HCEC 1CT (cell line): ENCODE measurements at places on chromosomes 3 and 15.

GRCh38 chr3:46912986-46913385 lies 35.5 kb downstream of the PTH1R start:
- DNase-seq, result no peak

DNA sequence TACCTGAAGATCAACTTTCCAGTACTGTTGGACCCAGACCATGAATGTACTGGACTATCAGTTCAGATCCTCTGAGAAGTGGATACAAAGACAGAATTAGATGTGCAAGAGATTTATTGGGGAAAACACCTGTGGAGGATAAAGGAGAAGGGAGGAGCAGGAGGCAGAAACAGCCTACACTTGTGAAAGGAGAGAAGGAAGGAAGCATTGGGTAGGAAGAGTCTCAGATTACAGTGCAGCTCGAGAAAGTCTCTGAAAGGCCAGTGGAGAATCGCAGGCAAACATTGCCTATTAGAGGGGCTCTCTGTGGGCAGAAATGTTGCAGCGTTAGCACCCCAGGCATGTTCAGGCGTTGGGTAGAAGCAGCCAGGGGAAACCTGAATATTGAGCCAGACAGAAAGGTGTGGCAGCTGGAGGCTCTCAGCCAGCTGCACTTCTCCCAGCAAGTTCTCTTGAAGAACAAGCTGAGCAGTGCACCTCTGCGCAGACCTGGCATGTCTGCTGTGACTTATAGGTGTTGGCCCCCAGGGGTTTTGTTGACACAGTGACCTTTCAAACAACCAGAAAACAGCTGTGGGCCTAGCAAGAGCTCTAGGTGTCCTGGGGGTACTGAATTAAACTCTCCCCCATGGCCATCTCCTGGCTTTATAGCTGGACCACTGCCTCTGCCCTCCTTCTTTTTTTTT lies 7.0 kb downstream of the CHST14 start:
- no peak for DNase-seq

GRCh38 chr3:134325706-134326105 lies 48.5 kb downstream of the AMOTL2 start:
- no peak for DNase-seq

DNA sequence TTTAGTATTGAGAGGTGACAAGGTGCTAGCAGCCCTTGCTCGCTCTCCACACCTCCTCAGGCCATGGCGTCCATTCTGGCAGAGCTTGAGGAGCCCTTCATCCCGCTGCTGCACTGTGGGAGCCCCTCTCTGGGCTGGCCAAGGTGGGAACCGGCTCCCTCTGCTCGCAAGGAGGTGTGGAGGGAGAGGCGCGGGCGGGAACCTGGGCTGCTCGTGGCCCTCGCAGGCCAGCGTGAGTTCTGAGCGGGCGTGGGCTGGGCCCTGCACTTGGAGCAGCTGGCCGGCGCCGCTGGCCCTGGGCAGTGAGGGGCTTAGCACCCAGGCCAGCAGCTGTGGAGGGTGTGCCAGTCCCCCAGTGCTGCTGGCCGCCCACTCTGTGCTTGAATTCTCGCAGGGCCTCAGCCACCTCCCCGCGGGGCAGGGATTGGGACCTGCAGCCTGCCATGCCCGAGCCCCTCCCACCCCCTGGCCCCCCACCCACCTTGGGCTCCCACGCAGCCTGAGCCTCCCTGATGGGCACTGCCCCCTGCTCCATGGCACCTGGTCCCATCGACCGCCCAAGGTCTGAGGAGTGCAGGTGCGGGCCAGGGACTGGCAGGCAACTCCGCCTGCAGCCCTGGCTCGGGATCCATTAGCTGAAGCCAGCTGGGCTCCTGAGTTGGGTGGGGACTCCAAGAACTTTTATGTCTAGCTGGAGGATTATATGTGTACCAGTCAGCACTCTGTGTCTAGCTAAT lies 785.2 kb downstream of the DIPK2A start:
- no peak for DNase-seq

GRCh38 chr3:196967412-196968232 lies 1.0 kb downstream of the PIGZ start:
- DNase-seq, result no peak

DNA sequence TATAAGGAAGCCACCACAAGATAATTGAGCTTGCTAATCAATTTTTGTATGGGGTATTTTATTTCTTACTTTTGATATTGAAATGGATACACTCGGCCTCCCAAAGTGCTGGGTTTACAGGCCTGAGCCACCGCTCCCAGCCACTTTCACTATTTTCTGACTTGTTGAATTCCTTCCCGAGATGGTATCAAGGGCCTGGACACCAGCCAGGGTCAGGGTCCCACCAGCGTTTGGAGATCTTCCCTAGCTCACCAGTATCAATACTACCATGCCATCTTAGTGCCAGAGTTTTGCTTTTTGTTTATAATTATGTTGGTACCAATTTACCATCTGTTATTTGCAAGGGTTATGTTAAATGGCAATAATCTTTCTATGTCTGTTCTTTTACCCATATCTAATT lies 5.5 kb upstream of the SELENOT start:
- DNase-seq, result no peak

GRCh38 chr3:16570113-16570512 lies 35.1 kb downstream of the DAZL start:
- DNase-seq, result no peak

DNA sequence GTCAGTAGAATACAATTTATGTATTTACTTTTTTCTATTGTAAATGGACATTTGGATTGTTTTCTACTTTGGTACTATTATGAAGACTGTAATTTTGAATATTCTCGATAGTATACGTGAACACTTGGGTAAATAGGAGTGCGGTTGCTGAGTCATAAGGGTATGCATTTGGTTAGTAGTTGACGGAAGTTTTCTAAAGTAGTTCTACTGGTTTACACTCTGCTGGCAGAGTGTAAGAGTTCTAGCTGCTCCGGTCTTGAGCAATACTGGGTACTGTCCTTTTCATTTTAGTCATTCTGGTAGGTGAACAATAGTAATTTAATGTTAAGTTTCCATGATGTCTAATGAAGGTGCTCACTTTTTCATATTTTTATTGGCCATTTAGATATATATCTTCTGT lies 70.0 kb downstream of the MEF2A start:
- DNase-seq, result no peak

- DNase-seq, result peak; percentile 65
Measured at GRCh38 chr3:158452334-158452733, 118.7 kb upstream of the MLF1 start.

- no peak for DNase-seq
Measured at GRCh38 chr3:32184187-32184730, 54.2 kb upstream of the CMTM8 start.

GRCh38 chr3:134094491-134094890 lies 64.8 kb upstream of the SLCO2A1 start:
- peak; percentile 71 for DNase-seq

DNA sequence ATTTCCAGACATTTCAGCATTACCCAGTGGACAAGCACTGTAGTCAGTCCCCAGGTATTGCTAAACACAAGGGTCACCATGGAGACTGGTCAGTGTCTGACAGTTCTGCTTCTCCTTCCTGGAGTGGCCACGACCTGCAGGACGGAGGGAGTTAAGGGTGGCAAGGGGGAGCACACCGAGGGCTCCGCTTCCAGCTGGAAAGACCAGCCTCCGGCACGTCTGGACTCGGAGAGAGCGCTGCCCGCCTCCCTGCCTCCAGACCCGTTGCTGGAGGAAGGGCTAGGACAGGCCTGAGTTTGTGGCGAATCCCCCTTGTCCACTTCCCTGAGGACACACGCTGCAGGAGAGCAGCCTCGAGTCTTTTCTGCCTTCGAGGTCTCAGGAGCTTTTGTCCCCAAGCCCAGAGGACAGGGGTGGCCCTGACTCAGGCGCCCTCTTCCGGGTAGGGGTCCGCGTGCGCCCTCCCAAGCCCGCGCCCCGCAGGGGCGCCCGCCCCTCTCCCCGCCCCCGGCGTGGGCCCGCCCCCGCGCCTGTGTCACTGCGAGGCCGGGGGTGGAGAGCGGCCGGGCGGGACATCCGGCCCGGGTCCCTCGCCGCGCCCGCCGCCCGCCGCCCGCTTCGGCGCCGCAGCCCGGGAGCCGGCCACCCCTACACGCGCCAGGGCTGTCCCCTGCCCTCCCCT lies at the start of gene CHST14:
Gene CHST14 (plus strand): TSS at position 562 of the 682 bp plus-strand sequence. CDS start 230 bp downstream, outside the sequence.
- DNase-seq, result peak; percentile 12

- peak; percentile 21 for DNase-seq
Measured at GRCh38 chr3:124923833-124924232, 10.7 kb downstream of the MUC13 start.

- DNase-seq, result peak; percentile 81
Measured at GRCh38 chr3:190024912-190025311, 95.8 kb downstream of the P3H2 start.

GRCh38 chr3:52912885-52913731 lies 15.8 kb upstream of the STIMATE start:
- no peak for DNase-seq

DNA sequence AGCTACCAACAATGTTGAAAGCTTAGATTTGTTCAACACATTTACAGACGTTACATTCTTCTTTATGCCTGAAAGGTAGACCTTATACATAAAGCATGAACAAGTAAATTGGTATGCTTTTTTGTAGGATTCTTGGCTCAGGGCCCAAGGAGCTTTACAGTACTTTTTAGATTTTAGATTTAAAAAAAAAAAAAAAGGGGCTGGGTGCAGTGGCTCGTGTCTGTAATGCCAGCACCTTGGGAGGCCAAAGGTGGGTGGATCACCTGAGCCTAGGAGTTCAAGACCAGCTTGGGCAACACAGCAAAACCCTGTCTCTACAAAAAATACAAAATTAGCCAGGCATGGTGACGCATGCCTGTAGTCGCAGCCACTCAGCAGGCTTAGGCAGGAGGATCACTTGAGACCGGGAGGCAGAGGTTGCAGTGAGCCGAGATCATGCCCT lies 39.7 kb downstream of the MEF2A start:
- no peak for DNase-seq

DNA sequence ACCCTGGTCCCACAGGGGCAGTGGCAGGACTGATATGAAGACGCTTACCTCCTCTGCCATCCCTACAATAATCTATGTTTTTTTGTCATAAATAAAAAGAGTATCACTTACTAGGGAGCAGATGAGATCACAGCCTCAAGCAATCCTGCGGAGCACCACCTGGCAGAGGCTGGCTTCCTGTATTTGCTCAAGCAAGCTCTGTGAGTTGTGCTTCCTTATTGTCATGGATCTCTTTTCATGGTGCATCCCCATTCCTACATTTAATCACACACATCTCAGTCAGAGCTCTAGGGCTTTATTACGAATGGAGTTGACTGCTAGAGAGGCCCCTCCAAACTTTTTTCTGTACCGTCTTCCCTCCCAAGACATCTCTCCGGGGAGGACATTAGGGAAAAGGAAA lies 186.0 kb downstream of the UBE2E2 start:
- DNase-seq, result no peak

- no peak for DNase-seq
Measured at GRCh38 chr3:411226-411625, 214.7 kb downstream of the CHL1 start.

GRCh38 chr3:13088028-13089006 lies 15.1 kb upstream of the IQSEC1 start:
- no peak for DNase-seq

DNA sequence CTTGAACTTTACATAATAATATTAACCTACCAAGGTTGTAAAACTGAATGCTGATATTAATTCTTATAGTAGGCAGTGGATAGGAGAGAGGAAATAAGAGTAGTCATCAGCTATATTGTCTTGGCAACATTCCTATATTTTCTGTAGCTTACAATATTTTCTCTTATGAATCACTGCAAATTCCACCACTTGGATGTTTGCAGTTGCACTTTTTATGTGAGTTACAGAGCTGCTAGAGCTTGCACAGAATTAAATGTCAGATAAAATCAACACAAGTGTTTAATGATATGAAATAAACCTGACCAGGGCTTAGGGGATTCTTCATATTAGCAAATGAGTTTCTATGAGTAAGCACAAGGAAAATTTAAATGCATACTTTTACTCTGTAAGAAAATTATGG lies 1710.1 kb downstream of the SI start:
- DNase-seq, result no peak

GRCh38 chr15:49900903-49901235 lies 218.2 kb downstream of the ATP8B4 start:
- DNase-seq, result no peak

GRCh38 chr3:11668243-11669235 lies 24.8 kb upstream of the VGLL4 start:
- DNase-seq, result no peak

DNA sequence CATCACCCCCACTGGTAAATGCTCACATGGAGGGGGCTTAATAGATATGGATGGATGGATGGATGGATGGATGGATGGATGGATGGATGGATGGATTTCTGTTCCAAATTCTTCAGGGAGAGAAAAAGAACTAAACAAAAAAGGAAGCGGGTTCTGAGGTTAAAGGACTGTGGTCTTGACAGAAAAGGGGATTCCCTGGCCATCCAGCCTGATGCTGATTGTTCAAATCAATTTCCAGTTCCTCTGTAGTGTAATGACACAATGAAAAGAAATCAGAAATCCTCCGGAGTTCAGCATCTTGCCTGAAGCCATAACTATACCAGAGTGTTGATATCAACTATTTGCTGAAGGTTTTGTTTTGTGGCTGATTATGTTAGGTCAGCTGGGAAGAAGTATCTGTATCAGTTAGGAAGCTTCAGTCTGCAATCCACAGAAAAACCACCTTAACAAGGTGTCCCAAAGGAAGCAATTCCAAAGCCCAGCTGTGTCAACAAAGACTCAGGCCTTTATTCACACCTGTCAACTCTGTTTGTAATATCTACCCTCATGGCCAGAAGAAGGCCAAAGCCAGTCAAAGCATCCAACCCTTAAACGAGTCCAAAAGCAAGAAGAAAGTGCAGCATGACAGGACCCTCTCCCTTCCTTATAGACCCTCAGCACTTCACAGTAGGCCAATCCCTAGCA lies 24.5 kb upstream of the RASA2 start:
- DNase-seq, result no peak

DNA sequence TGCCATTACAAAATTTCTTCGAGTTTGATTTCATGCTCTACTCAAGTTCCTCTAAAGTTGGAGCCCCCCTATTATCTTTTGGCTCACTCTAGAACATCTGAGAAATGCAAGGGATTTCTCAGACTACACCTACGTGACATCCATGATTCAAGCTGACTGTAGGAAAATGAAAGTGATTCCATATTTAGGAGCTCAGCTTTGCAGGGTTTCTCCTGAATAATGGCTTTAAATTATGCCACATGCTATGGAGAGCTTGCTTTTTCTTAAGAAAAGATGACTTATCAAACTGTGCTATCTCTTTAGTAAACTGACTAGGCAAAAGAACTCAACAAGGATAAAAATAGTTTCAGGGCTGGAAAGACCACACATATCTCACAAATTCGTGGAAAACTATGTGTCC lies 292.1 kb downstream of the LSAMP start:
- no peak for DNase-seq

GRCh38 chr3:141429371-141430035 lies 57.3 kb upstream of the RASA2 start:
- no peak for DNase-seq

- no peak for DNase-seq
Measured at GRCh38 chr15:95718441-95718840, 612.1 kb upstream of the NR2F2 start.

GRCh38 chr3:160130071-160130470 lies 95.2 kb upstream of the C3orf80 start:
- DNase-seq, result no peak
